CD4-positive, alpha-beta T cell treated with Interleukin-4 for 4 hours (primary cell): ENCODE measurements at places on chromosomes 6 and 20.

DNA sequence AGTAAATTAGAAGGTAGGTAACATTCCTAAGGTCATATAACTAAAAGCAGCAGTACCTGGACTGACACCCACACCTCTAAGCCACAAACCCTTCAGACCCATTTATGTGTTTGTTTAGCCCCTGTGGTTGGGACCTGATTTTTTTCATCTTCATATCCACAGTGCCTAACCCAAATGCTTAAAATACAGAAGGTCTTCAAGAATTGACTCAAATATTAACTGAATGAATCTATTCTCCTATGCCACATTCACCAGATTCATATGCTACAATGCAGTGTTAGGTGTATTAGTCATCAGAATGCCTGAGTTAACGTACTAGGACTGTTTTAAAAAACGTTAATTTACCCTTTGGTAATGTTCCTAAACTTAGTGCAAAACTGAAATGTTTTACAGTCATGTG, 124.8 kb downstream of the AHI1 start:
- no peak for DNase-seq

GRCh38 chr6:132959639-132960326, 145.4 kb downstream of the RPS12 start:
- DNase-seq = no peak

GRCh38 chr20:25676164-25676809, 20.4 kb downstream of the ZNF337 start:
- DNase-seq = no peak

- no peak for DNase-seq
Observed at GRCh38 chr6:137024237-137024990, 20.4 kb downstream of the IL20RA start.

DNA sequence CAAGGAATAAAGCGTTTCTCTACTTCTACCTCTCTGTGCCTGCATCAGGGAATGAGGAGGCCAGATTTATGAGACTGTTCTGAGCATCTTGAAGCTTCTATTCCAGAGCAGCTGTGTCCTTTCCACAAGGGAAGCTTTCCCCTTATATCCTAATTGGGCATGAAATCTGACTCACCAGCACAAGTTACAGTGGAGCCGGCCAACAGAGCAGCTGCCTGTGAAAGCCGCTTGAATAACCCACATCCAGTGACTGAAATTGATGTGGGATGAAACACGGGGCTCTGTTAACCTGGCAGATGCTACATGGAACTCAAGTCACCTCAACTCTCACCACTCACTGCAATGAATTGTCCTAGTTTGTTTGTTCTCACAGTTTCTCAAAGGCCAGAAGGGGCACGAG, 400.3 kb downstream of the TFAP2A start:
- no peak for DNase-seq

GRCh38 chr6:161889324-161889723, 615.5 kb upstream of the AGPAT4 start:
- DNase-seq = no peak

- peak; percentile 22 for DNase-seq
Observed at GRCh38 chr6:52995913-52996645, 995 bp upstream of the GSTA4 start.

GRCh38 chr6:14142511-14143223, 25.1 kb downstream of the CD83 start:
- DNase-seq = no peak

GRCh38 chr6:157046776-157047175, 269.6 kb downstream of the ARID1B start:
- no peak for DNase-seq

DNA sequence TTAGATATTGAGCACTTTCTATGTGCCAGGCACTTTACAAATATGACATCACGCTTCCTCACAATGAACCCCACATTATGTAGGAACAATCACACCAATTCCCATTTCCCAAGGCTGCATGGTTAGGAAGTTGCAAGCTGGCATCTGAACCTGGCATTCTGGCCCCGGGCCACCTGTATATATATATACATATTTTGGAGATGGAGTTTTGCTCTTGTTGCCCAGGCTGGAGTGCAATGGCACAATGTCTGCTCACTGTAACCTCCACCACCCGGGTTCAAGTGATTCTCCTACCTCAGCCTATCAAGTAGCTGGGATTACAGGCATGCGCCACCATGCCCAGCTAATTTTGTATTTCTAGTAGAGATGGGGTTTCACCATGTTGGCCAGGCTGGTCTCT, 30.4 kb downstream of the SRC start:
- no peak for DNase-seq

- DNase-seq = no peak
Observed at GRCh38 chr6:87728706-87729105, 26.7 kb upstream of the AKIRIN2 start.

DNA sequence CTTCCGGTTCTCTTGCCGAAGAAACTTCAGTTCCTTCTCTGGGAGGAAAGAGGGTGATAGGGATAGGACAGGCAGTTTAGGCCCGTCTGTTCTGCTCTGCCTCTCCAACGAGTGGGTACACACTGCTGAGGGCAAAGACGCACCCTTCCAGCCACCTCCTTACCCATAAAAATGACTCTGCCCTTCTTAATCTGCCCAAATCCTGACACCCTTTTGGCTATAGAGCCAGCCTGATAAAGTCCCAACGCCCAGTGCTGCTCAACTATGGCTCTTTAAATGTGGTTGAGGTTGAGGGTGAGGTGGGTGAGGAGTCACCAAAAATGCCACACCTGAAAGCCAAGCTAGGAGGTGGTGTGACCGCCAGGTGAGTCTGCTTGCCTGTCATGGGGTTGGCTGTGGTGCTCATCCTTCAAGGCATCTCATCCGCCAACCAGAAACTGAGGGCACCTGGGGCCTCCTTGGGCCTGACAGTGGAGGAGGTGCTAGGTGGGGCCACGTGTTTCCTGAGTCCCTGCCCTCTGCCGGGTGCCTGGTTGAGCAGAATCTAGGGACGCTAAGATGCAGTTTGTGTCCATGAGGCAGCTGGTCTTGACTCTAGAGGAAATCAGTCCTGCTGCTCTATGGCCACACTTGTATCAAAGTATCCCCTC, 16.3 kb downstream of the CCDC167 start:
- DNase-seq = no peak

DNA sequence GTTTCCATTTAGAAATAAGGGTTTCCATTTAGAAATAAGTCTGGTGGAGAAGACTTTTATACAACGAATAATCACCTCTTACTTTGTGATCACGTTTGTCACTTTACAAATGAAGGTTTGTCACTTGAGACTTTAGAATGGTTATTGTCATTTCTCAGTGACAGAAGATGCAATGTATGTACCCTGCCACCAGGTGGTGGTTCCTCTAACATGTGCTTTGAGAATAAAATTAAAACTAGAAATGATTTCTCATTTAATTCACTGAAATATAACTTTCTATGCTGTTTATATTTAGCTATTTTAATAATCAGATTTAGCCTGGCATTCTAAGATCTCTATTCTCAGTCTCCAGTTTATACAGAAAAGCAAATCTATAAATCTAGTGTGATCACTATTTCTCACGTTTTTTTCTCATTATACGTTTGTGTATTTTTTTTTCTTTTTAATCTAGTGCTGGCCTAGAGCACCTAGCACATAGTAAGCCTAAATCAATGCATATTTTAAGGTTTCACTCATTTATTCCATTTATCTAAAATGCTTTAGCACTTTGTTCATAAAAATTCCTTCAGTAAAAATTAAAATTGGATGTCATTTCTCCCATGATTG, 57.4 kb upstream of the TFAP2D start:
- no peak for DNase-seq

- no peak for DNase-seq
Observed at GRCh38 chr20:24206995-24207394, 218.4 kb upstream of the GGTLC1 start.

DNA sequence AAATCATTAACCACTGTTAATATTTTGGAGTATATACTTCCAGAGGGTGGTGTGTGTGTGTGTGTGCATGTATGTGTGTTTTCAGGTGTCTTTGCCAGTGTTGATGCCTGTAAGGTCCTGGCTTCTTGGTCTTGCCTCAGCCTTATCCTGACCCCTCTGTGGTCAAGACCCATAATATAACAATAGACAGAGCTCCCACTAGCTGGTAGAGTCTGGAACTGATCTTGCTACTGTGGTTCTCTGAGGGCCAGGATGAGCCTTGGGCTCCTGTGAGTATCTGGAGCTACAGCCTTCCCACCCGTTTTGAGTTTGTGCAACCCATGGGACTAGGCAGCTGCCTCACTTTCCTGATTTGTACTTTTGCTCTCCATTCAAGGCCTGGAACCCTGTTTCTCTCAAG, 191.0 kb downstream of the IBTK start:
- DNase-seq = no peak

- DNase-seq = no peak
Observed at GRCh38 chr6:157453978-157454377, 73.0 kb downstream of the ZDHHC14 start.

GRCh38 chr20:12053353-12053752, 135.7 kb downstream of the BTBD3 start:
- DNase-seq = peak; percentile 0

- DNase-seq = no peak
Observed at GRCh38 chr20:44851545-44851944, 34.0 kb upstream of the YWHAB start.

DNA sequence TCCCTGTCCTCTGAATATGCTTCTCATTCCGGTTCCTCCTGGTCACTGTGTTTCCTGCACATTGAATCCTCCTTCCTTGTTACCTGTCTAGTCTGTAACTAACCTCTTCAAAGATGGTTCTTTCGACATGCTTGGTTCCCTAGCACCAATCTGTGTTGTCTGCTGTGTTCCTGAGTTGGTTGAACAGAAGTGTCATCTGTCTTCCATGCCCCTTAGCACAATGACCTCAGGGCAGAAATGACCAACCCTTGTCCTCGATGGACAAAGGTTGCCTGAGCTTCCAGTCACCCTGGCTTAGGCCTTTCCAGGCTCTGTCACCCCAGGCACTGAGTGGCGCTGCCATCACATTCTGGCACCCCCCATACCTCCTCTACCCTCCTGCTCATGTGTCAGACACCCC, 266.8 kb upstream of the RIN2 start:
- no peak for DNase-seq

GRCh38 chr6:49118478-49118877, 344.6 kb downstream of the MMUT start:
- DNase-seq = no peak

DNA sequence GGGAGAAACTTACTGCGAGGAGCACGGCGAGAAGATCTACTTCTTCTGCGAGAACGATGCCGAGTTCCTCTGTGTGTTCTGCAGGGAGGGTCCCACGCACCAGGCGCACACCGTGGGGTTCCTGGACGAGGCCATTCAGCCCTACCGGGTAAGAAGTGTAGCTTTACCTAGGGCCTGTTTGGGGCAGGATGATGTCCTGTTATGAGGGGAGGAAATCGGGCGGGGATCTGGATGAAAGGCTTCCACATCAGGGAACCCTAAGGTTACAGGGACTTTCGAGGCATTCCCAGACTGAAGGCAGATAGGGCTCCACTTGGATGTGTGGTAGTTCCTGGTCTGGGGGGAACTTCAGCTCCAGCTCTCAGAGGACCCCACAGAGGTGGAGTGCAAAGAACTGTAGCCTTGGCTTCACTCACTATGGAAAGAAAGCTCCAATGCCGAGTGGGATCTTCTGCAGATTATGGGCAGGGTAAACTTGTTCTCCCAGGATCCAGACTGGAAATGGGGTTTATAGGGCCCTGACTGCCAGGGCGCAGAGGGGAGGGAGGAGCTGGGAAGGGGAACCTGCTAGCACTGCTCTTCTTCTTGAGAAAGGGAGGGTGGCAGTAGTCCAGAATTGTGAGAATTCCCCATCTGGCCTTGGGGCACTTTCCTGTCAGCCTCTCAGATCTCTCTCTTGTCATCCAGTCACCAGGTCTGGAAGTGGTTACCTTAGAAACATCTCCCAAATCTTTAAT, 740 bp downstream of the TRIM15 start:
- no peak for DNase-seq

DNA sequence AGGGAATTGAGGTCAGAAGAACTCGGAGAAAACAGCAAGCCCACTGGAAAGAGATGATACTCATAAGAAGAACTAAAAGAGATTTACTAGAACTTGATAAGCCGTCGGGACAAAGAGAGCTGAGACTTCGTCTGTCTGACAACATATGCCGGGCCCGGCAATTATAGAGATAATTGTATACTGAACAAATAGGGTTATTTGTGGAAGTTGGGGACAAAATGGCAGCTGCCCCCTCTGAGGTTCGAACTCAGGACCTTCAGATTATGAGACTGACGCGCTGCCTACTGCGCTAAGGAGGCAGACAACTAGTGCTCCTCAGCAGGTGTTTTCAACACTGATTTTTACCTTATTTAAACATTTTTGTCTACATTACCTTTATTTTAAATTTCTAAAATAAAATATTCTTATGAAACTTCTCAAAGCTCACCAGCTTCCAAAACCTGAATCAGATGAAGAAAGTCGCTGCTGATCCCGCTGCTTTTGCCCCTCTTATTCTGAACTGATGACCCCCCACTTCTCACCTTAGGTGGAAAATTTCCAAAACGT, 29.3 kb upstream of the TRIM27 start:
- DNase-seq = peak; percentile 45

GRCh38 chr20:1827974-1828785, 67.0 kb upstream of the SIRPA start:
- no peak for DNase-seq

GRCh38 chr6:110881546-110882273, 7.1 kb downstream of the AMD1 start:
- DNase-seq = no peak

GRCh38 chr6:3036861-3037637, 31.2 kb upstream of the RIPK1 start:
- DNase-seq = no peak

GRCh38 chr6:105562027-105562426, 159.1 kb upstream of the PREP start:
- DNase-seq = no peak

DNA sequence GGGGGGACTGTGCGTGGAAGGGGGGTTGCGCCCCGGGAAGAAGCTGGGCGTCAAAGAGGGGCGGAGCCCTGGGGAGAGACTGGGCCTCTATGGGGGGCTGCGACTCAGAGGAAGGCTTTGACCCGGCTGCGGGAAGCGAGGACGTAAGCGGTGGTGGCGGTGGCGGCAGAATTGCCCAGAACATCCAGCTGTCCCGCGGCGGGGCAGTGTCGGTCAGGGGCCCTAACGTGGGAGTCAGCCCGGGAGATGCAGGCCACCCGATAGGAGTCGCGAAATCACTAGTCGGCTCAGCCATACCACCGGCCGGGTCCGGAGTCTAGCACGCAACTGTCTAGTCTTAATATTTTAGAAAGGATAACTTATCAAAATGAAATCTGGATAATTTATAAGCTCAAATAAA, 387.6 kb upstream of the EYS start:
- no peak for DNase-seq
